Motor neuron (in vitro differentiated cells): ENCODE measurements at places on chromosomes 2 and 18. TPM values are rescaled to one million over a fixed set of nuclear protein-coding genes. Genes with fewer than 3 reads are reported as not detected.

DNA sequence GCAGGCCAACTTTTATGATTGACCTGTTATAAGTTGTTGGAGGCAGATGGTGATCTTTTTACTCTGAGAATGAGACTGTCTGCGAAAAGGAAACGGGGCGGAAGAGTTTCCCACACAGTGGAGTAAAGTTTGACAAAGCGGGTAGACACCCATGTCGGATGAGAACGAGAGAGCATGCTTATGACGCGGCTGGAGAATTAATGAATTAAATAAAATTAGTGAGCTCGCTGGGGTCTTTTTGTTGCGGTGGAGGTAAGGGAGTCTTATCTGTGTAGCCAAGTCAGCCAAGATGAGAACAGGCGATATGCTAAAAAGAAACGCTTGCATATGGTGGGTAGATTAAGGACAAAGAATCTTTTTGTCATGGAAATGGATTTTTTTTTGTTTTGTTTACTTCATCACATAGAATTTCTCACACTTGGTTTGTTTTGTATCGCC is 1.8 kb downstream of the SALL3 start:
- ATAC-seq = no peak

Gene SLC4A5
- total RNA-seq = 0.25 and 0.81 TPM in 2 replicates

Gene FBXO48
- total RNA-seq = 1.1 and 1.4 TPM in 2 replicates

Gene EFHD1
- total RNA-seq = 0.81 and 0.92 TPM in 2 replicates

DNA sequence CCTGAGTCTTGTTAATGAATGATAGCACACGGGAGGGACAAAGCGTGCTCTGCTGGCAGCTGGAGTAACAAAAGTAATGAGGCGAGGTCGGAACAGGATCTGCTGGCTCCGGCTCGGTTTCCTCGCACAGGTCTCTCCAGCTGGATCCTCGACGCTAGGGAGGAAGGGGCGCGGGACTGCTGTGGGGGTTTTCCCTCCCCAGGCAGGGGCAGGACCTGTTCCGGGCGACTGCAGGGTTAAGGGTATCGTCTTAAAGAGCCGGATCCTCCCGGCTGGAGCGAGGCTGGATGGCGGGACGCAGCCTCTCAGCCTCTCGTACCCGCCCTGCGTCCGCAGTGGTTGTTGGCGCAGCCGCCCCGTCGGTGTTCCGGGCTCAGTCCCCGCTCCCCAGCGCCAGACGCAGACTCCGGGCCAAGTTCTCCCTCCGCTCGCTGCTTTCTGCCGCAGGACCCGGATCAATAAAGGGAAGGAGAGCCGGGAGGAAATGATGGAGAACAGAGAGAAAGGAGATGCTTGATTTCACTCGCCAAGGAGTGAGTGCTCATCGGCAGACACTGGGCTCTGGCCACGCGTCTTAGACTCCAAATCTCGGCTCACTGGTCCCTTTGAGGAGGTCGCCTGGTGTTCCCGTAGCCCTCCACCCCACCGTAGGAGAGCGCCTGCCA is 1.1 kb upstream of the LIPG start:
- ATAC-seq = peak; percentile 23

DNA sequence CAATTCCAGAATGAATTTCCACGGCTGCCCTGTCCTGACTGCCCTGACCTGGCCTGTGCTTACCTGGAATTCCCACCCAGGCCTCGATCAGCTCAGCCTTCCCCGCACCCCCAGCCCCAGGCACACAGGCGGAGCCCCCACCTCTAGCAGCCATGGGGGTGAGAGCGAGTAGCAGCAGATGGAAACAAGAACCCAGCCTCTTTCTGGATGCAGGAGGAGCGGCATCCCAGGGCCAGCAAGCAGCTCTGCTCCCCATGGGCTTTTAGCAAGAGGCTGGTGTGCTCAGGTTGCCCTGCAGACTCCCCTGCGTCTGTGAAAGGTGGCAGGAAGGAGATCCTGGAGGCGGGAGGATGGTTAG is 101.8 kb downstream of the TPO start:
- no peak for ATAC-seq

DNA sequence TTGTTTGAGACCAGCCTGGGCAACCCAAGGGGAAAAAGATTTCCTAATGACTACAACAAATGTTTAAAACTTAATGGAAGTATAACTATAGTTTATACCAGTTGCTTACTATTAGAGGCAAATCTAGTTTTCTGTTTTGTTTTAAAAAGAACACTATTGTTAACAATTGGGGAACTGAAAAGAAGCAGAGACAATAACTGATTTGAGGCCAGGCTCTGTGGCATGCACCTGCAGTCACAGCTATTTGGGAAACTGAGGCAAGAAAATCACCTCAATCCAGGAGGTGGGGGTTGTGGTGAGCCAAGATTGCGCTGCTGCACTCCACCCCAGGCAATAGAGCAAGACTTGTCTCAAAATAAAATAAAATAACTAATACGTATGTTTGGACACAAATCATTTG is 28.2 kb upstream of the USP34 start:
- no peak for ATAC-seq

Gene CDH2
- 175 and 181 TPM in 2 replicates for total RNA-seq

Gene HRH4
- total RNA-seq = 0.28 and 0.39 TPM in 2 replicates

GRCh38 chr18:60506682-60507081 is 134.1 kb upstream of the MC4R start:
- ATAC-seq = no peak

Gene CABYR
- 6.8 TPM in 2 replicates for total RNA-seq

- ATAC-seq = no peak
Observed at GRCh38 chr2:44829771-44830170, 111.7 kb upstream of the SIX3 start.

GRCh38 chr2:214376618-214377285 is 34.1 kb upstream of the VWC2L start:
- peak; percentile 58 for ATAC-seq

Gene PSMA8
- total RNA-seq = not detected in 2 replicates

Gene HES6
- 41.1 and 41.6 TPM in 2 replicates for total RNA-seq

DNA sequence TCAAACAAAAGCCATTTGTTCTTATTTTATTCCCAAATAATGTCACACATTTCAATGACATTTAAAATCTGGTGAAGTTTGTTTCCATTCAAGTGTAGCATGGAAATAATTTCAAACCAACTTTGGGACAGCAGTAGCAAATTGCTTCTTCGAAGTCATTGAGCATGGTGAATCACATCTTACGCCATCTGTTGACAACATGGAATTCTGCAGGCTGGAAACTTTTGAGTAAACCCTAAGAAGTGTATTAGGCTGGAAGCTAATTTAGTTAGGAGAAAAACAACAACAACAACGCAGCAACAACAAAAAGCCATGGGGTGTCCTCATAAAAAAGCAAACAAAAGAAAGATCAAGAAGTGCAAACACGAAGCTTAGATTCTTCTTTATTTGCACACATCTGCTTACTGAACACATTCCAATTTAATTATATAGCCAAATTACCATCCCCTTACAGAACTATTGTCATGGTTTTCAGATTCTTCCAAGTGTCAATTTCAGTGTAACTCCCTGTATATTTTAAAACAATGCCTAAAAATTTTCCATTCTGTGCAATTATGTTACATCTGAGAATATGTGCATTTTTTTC is 659.0 kb upstream of the CDH7 start:
- ATAC-seq = no peak

DNA sequence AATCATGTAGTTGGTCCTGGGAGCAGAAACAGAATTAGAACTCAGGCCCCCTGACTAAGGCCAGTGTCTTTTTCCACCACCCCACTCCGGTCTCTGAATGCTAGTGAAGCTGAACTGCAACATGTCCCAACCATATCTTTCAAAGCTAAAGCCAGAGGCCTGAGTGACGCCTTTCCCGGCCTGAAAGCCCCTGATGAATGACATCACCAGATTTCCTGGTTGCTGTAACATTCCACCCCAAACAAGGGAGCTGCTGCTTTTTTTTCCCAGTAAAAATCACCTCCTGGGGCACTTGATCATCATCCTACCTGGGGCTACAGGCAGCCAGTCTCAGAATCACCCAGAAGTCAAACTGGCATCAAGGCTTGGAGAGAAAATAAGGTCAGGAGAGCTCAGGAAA is 162.7 kb downstream of the ARL4C start:
- peak; percentile 3 for ATAC-seq

DNA sequence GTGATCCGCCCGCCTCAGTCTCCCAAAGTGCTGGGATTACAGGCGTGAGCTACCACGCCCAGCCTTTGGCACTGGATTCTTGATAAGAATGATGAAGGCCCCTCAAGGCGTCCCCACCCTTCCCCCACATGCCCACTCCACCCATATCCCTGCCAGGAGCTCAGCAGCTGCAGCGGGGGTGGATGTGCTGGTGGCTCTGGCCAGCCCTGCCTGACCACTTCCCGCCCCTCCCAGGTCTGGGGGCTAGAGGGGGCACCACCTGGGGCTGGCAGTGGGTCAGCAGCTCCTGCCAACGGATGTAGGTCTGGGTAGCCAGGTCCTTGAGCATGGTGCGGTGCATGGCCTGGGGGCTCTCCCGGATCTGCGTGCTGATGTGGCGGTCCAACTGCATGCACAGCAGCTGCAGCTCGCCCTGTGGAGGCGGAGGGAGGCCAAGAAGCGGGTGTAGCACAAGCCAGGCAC is 7.8 kb upstream of the SEMA4C start:
- no peak for ATAC-seq

Gene CNRIP1
- total RNA-seq = 45.5 and 48.3 TPM in 2 replicates

Gene PRKAG3
- total RNA-seq = 0.13 TPM in 1 of 2 replicates, not detected in the other

- ATAC-seq = no peak
Observed at GRCh38 chr2:40284797-40285196, 167.1 kb downstream of the SLC8A1 start.

DNA sequence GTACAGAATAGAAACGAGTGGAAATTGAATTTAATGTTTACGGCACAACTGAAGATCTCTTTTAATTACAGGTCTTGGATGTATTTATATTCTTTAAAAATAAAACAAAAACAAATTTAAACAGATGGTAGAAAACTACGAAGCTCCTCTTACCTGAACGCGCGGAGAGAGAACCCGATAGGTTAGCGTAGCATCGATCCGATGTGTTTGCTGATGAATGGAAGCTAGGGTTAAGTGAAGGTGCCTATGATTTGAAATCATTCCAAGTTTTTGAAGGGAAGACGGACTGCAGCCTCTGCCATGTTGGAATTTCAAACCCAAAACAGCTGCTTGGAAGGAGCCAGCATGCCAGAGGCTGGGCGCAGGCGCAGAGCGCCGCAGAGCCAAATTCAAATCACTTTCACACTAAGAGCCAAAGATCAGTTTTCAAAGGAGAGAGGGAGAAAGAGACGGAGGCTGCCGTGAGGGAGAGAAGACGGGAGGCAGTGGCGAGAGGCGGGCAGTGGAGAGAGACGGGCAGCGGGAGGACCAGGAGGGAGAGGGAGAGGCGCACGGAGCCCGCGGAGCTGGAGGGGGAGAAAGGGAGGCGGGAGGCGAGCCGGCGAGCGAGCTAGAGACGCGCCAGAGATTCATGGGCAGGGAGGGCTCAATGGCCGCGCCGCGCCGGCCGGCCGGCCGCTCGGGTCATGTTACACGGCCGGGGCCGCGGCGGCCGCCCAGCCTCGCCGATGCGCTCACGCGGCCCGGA is at the start of gene FIGN:
Gene FIGN, minus strand, starts transcription at position 324 of the 748 bp plus-strand sequence. CDS start 1,081 bp downstream, outside the sequence.
- peak; percentile 83 for ATAC-seq

GRCh38 chr18:13261661-13262357 is 43.2 kb downstream of the LDLRAD4 start:
- ATAC-seq = no peak

- no peak for ATAC-seq
Observed at GRCh38 chr18:10032331-10033015, 118.7 kb downstream of the VAPA start.

- ATAC-seq = no peak
Observed at GRCh38 chr2:19987936-19988335, 2.0 kb downstream of the WDR35 start.

DNA sequence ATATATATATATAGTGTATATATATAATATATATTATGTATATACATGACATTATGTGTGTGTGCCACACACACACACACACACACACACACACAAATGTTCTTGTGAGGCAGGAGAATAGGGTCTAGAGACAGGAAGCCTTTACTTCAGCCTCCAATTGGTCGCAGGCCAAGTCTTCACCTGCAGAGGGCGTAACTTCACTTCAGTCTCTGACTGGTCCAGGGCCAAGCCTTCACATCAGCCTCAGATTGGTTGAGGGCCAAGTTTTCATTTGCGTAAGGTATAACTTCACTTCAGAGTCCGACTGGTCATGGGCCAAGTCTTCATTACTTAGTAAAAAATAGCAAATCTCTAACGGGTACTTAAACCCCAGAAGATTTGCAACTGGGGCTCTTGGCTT is 13.2 kb upstream of the SS18 start:
- no peak for ATAC-seq

Gene CCDC150
- 1.7 and 2.3 TPM in 2 replicates for total RNA-seq

DNA sequence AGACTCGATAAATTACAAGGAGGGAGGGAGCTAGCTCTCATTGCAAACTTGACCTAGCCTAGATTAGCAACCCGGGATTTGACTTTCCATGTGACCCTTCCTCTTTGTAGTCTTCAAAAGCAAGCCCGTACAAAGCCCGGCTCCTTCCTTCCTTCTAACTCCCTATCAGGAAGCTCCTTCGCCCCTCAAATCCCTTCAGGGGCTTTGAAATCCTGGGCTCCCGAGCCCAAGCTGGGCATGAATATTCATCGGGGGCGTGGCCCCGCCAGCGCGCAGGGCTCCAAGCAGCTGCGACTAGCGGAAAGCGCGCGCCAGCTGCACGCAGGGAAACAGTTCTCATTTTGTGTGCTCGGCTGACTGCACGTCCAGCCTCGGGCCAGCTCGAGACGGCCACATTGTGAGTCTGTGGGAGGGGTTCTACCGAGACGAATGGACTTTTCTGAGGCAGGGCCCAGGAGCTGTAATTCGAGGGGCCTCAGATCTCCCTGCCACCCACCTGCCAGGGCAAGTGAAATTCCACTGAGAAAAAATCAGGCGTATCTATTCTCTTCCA is 84.0 kb upstream of the PELI1 start:
- peak; percentile 98 for ATAC-seq

DNA sequence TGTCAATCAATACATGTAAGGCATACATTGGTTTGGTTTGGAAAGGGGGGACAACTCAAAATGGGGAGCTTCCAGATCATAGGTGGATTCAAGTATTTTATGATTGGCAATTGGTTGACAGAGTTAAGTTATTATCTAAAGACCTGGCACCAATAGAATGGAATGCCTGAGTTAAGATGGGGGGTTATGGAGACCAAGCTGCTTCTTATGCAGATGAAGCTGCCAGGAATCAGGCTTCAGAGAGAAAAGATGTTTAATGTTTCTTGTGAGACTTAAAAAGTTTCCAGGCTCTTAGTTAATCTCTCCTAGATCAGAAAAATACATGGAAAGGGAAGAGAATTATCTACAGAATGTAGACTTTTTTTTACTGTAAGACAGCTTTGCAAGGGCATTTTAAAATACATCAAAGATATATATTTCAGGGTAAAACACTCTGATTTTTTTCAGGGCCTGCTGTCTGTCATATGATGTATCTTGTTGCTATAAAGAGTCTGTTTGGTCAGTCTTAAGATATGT is 1343.2 kb upstream of the LRRTM1 start:
- ATAC-seq = no peak

Gene TSN
- 57.1 and 61.6 TPM in 2 replicates for total RNA-seq

Gene IGFBP5
- total RNA-seq = 16.7 and 16.8 TPM in 2 replicates
